ENCODE measurements at places on chromosomes 1 and 21.
A peak's percentile ranks its signal among the peaks of the same experiment; 100 is the strongest.

GRCh38 chr1:45026446-45026845 is 14.4 kb downstream of the UROD start:
- no peak for DNase-seq

DNA sequence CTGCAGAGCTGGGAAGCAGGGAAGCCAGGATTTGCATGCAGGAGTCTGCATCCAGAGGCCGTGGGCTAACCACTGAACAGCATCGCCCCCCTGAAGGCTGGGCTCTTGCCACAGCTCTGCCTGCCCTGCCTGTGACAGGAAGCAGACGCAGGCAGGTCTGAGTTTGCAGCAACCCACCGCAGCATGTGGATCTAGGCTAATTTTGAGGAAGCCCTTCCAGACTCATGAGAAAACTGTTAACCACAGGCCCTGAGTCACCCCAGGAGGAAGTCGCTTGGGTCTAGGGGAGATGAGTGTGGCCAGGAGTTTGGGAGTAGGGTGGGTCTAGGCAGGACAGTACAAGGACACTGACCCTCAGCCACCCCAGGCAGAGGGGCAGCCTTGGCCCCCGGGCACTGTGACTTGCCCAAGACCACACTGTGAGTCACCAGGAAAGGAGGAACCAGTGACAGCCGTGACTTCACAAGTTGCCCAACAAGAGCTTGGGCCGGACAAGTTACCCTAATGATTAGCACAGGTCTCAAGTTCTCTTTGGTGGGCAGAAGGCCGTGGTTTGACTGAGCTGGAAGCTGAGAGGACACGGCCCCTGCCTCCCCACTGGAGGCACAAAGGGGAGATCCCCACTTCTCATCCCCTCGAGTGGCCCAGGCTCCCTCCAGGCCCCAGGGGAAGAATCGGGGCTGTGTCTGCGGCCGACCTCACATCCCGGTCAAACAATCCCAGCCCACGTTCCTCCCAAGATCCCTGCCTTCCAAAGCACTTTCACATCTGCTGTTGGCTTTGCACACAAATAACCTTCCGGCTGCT is 826 bp downstream of the LAPTM5 start:
- no peak for DNase-seq

- no peak for DNase-seq
Measured at GRCh38 chr1:167054946-167055630, 35.1 kb downstream of the GPA33 start.

DNA sequence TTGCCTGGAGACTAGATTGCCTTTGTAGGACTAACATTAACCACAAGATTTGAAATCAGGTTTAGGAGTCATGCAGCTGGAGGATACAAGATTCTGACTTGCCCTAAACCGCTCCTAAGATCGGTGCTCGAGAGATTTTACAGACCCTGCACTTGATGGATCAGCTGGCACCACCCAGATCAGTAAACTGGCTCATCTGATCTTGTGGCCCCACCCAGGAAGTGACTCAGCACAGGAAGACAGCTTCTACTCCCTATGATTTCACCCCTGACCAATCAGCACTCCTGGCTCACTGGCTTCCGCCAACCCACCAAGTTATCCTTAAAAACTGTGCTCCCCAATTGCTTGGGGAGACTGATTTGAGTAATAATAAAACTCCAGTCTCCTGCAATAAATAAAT is 876 bp upstream of the CATSPERE start:
- DNase-seq: no peak

GRCh38 chr1:42035205-42035829 is 116.6 kb upstream of the HIVEP3 start:
- DNase-seq: peak; percentile 36

- DNase-seq: no peak
Measured at GRCh38 chr1:13597166-13597565, 13.5 kb downstream of the PDPN start.

DNA sequence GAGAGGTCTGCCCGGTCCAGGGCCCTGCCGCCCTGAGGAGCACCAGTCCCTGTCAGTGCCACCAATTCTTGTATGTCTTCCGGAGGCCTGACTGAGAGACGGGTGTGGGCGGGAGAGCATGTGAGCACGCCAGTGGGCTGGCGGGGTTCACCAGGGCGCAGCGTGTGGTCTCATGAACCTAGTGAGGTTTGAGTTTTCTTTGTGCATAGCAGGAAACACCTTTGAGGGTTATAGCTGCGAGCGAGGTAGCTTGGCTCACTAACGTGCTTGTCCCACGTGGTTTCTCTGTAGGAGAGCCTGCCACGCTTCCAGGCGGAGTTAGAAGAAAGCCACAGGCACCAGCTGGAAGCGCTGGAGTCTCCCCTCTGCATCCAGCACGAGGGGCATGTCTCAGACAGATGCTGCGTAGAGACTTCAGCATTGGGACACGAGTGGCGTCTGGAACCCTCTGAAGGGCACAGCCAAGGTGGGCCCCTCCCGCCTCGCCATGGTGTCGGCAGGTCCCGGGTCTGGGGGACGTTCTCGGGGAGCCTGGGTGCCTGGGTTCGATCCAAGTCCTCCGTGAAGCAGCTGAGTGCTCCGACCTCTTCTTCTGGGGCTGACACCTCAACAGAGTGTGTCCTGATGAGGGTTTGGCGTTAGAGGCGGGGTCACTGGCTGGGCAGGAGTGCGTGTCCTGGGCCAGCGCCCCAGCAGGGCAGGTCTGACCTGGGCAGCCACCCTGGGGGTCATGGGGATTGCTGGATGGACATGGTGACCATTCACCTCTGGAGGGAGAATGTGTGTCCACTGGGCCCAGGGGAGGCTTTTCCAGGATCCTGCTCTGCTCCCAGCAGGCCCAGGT is 31.4 kb downstream of the PCNT start:
- no peak for DNase-seq

DNA sequence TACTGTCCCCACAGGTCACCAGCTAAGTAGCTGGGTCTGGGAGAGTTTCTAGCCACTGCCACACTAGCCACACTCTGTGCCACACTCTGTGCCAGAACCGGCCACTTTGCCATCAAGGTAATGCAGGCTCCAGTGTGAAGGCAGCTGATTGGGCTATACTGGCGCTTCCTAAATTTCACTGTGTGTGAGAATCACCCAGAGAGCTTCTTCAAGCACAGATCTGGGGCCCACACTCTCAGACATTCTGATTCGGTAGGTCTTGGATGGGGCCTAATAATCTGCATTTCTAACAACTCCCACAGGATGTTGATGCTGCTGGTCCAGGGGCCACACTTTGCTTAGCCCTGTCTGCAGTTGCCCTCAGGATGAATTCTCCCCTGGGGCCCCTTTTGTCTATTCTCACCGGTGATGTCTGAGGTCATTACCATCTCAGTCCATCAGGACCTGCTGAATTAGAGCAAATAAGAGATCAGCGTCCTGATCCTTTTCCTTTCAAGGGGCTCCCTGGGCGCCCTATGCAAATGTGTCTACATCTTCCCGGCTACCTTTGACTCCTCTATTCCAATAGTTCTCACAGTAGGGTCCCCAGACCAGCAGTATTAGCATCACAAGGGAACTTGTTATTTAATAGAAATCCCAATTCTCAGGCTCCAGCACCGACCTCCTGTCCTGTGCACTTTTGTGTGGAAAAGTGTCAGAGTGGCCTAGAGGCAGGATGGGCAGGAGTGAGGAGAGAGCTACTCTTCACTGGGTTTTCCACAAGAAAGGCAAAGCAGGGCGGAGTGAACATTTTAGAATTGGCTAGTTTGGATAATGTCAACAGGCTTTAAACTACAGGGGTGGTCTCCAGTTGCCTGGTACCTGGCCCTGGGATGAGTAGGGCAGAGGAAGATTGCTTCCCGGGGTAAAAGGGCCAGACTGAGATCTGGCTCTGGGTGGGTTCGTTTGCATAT is 24.7 kb upstream of the LRRN2 start:
- no peak for DNase-seq

GRCh38 chr1:151175041-151175741 is 590 bp downstream of the TMOD4 start:
- no peak for DNase-seq

GRCh38 chr1:212669102-212669501 is 30.5 kb downstream of the BATF3 start:
- DNase-seq: no peak

GRCh38 chr1:172733815-172734214 is 74.9 kb downstream of the FASLG start:
- DNase-seq: no peak

GRCh38 chr1:43976045-43976444 is 1.3 kb downstream of the ATP6V0B start:
- no peak for DNase-seq

GRCh38 chr1:161872506-161872905 is 106.4 kb downstream of the ATF6 start:
- DNase-seq: no peak

DNA sequence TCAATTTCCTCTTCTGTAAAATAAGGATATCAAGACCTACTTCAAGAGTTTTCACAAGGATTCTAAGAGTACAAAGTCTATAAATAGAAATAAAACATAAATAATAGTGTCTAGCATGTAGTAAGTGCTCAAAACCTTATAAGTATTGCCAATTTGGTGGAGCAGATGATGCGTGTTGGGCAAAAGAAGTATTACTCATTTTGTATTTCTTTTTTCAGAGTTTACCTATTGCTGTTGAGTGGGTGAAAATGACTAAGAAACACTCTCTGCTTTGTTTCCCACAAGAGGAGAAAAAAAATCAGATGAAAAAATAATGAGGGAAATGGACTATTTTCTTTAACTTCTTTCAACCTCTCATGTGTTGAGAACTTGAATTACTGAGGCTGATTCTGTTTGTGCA is 103.3 kb upstream of the KCNK2 start:
- DNase-seq: no peak

GRCh38 chr1:51572365-51572764 is 44.5 kb upstream of the OSBPL9 start:
- DNase-seq: no peak

DNA sequence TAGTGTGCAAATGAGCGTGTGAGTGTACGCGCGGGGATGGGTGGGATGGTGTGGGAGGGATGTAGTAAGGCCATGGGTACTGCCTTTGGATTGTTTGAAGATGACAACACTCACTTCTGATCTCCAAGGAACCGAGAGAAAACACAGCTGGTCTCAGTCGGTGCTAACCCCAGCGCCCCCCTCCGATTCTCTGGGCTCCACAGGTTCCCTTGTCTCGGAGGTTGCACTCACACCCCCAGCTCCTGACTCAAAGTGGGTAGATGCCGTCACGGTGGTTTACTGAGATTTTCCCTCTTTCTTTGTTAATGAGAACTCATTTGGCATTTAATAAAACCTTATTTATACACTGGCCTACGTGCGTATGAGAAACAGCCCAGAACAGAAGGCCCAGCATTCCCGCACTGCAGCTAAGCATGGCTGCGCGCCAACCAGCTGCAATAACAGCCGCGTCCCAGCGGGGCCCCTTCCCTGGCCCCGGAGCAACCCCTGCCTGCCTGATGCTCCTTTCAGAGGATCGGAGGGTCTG is 25.8 kb downstream of the ABCA4 start:
- no peak for DNase-seq

- DNase-seq: no peak
Measured at GRCh38 chr1:116558140-116558549, 12.7 kb downstream of the CD58 start.

DNA sequence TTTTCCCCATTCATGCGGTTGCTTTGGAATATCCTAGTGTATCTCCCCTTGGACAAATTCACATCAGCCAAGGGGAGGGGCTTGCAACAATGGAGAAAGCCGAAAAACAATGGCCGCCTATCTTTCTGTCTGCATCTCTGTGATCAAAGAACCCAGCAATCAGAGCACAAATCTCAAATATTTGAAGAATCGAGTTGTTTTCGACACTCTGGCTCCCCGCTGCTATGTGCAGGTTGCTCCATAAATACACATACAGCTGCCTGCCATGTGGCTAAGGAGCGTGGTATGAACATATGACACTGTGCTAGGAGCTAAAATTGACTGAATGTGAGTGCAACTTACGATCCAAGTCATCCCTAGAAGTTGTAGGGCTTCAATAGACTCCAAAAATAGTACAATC is 8.5 kb downstream of the CFHR4 start:
- no peak for DNase-seq
